Bone marrow (tissue), 2 donors: ENCODE measurements at places on chromosomes 12 and 14.

GRCh38 chr12:120874547-120875245 lies 29.5 kb downstream of the SPPL3 start:
- no peak for DNase-seq

DNA sequence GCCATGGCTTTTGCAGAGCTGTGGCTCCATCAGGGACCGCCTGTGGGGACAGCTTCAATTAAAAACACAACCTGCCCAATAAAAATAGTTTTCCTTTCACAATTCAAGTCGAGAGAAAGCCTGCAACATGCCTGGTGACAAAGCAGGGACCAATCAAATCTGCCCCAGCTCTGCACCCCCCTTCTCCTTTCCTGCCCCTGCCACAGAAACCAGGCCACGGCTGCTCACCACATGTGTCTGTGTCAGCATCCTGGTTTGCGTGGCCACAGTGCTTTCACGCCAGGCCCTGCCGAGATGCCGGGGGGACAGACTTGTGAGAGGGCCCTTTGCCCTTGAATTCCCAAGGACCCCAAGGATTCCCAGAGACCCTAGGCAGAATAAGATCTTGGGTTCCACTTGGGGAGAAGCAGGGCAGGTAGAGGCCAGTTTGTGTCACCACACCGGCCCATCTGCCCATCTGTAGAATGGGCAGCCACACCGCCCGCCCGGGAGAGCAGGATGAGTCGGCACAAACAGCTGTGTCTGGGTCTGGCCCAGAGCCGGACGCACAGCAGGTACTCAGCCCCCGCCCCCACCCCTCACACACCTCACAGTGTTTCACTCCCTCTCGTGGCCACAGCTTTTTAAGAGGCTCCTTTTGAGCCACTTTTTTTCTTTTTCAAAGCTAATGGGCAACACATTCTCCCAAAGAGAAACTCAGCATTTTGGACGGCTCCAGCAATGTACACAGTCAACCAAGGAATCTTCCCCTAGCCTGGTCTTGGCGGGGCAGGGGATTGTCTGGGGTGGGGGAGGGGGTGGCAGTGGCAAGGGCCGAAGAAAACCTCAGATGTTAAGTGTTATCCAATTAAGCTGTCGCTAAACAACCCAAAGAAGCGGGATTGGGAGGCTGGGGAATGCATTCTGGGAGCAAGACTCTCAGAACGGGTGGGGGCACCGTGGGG lies 41.5 kb downstream of the BCL11B start:
- DNase-seq = no peak

- DNase-seq = no peak
Observed at GRCh38 chr12:96171905-96172304, 22.3 kb upstream of the ELK3 start.

DNA sequence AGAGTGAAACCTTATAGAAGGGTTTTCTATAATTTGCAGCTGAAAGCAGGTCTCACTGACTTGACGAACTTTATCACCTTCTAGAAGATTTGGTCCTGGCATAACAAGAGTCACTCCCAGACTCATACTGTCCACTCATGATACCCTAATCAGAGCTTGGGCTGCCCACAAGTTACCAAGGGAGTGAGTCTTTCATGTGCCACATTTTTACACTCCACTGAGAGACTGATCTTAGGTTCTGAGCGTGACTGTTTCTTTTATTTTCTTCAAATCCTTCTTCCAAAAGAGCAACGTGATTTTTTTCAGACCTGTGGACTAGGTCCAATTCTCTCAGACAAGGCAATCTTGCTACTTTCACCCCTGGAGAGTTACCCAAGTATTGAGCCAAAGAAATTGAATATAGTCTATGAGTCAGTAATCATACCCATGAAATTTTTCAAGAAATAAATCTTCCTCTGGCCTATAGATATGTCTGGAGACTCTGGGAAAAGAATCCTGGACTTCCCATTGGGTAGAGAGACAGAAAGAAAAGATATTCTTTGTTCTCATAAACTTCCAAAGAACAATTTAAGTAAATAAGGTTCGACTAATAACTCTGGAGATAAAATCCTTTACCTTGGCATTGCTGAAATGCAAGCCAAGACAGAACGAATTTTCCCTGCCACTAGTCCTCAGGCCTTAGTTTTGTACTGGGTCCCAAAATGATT lies 26.9 kb downstream of the SIX1 start:
- no peak for DNase-seq

DNA sequence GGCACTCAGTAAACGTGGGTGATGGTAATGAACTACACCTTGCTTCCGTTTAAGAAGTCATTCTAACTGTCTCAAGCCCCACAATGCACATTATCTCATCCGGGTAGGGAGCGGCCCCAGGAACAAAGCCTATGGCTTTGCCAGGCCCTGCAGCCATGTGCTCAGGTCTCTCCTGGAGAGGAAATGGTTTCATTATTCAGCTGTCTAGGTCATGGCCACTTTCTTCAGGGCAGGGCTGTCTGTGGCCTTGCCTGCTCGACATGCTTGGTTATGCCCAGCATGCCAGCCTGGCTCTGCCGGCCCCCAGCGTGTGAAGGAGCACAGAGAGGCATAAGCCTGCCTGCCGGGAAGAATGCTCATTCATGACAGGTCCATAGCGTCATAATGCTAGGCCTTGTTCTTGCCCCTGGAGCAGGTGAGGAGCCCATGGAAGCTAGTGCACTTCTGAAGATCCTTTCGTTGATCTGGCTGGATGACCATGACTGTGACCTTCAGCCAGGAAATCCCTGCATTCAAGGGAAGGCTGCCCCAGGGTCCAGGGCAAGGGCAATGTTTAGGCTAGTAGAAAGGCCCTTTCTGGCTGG lies 26.3 kb upstream of the FOS start:
- no peak for DNase-seq

- DNase-seq = no peak
Observed at GRCh38 chr14:98507264-98507663, 764.7 kb downstream of the BCL11B start.

DNA sequence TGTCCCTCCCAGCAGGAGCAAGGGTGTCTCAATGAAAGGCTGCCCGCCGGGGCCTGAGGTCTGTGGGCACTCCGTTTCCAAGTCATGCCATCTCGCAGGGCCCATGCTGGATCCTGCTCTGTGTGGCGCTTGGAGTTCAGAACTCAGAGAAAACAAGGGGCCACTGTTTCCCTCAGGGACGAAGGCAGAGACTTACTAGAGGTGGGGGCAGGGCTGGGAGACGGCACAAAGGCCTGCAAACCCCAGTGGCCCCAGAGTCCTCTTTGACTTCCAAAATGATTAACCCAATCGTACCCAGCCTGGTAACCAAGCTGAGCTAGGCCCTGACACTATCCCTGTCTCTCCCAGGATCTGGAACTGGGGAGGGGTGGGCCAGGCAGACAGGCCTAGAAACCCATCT lies 95.8 kb downstream of the ITPK1 start:
- no peak for DNase-seq

DNA sequence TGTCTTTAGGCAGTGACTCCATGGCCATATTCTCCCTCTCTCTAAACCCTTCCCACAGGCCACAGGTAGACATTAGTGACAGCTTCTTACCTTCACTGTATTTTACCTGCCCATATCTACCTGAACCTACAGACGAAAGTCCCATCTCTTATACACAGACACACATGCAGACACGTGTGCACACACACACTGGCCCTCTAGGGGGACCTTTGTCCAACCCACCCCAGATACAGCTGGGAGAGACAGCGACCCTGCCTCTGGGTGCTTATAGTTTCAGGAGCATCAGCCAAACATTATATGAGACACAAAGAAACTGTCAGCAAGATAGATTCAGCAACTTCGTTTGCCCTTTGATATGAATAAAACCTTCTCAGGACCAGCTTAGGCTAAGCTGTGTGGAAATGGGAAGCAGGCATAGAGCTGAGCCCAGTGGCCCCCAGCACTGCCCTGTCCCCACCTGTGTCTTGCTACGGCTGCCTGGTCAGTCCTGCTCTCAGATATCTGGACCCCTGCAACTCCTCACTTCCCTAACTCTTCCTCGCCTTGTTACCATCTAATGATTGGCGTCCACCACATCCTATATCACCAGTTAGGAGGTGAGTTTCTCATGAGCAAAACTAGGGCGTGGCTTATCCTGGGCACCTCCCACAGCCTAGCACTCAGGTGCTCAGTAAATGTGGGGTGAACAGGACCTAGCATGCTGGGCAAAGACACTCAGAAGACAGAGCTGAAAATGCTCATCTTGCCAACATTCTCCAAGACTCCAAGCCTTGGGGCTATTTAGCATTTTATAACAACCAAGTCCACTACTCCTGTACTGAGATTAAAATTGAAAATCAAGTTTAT lies 12.0 kb upstream of the CD9 start:
- no peak for DNase-seq

- no peak for DNase-seq
Observed at GRCh38 chr14:101239065-101239464, 322.2 kb upstream of the DIO3 start.

DNA sequence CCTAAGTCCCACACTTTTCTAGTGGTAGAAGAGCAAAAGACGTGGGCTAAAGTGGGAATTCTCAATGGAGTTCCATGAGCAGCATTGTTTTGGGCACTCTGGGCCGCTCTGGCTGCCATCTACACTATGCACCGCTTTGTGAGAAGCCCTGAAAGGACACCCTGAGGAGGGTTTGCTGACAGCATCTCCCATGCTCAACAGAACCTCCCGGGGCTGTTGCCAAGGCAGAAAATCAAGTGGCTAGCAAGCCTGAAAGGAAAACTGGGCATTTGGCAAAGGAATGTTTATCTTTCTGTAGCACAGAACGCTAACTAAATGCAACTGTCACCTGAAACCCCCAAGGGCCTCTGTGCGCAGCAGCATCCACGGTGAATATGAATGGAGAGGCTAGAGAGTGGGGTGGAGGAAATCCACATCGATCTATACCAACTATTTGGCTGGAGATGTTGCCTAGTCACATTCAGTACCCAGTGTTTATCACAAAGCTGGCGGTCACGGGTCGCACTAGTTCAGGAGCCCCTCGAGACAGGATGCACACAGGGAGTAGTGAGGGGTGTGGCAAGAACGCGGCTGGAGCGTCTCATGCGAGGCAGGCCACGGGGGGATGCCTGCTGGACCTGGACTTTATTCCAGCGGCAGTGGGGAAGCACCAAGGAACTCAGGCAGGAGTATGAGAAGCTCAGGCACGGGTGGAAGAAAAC lies 14.2 kb downstream of the APPL2 start:
- DNase-seq = no peak

DNA sequence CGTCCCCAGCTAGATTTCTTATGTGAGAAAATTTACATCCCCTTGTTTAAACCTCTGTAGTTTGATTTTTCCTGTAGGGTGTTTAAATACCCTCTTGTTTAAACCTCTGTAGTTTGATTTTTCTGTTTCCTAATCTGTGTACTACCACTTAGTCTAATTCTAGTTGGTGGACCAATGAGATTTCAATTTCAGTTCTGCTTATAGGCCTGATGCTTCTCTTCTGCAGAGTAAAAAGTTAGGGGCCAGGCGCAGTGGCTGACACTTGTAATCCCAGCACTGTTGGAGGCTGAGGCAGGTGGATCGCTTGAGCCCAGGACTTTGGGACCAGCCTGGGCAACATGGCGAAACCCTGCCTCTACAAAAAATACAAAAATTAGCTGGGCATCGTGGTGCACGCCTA lies 11.5 kb downstream of the UBC start:
- DNase-seq = no peak

- no peak for DNase-seq
Observed at GRCh38 chr14:23862513-23862912, 91.1 kb upstream of the DHRS4 start.

DNA sequence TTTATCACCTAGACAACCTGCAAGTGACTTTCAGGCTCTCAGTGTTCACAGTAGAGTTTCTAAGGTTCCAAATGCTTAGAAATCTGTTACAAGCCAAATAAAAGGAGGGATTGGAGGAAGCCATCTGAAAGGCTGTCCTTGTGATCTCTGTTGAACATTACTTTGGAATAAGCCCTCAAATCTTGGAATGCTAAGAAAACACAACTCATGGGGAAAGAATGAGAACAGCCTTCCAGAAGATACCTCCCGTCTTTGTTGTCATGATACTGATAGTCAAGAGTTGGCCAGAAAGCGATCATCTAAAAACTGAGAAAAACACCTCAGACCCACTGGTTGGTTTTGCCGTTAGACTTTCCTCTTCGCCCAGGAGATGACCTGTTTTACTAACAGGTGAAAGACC lies 44.4 kb upstream of the KCNK13 start:
- DNase-seq = no peak

DNA sequence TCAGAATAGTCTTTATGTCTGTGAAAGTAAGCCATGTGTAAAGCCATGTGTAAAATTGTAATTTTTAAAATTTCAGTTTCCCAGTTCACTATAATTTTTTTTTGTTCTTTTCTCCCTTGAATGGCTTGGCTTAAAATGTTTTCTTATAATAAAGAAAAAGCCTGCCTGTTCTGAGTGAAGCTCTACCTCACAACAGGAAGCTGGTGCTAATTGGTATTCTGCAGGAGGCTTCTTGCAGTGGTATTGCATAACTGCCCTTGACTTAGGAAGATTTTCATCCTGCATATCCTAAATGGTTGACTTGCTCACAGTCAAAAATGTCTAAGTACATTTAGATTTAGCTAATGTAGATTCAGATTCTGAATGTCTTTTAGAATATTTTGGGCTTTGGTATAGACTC lies 49.5 kb downstream of the ATP2A2 start:
- DNase-seq = no peak

DNA sequence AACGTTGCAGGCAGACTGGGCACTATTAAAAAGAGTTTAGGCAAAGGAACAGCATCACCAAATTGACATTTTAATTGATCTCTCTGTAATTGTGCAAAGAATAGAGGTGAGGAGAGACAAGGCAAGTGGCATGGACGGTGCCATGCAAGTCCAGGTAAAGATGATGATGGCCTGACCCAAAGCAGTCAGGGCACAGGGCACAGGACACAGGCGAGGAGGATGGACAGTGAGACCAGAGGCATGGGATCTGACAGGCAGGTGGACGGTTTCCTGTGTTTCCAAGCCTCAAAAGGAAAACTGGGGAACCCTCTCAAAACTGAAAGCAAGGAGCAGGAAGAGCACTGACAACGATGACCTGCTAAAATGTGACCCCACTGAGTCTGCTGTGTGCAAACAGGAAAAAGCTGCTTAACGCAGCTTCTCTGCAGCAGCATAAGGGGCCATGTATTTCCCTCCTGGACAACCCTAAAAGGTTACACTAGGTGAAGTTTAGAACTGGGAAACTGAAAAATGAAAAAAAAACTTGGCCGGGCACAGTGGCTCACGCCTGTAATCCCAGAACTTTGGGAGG lies 50.9 kb downstream of the CLIP1 start:
- peak; percentile 36 for DNase-seq

- no peak for DNase-seq
Observed at GRCh38 chr14:100846309-100846859, 20.5 kb downstream of the MEG3 start.

- no peak for DNase-seq
Observed at GRCh38 chr12:39287409-39287808, 155.5 kb downstream of the KIF21A start.

- DNase-seq = no peak
Observed at GRCh38 chr14:104156142-104156541, 17.8 kb downstream of the KIF26A start.

GRCh38 chr14:61573748-61574513 lies 121.4 kb upstream of the HIF1A start:
- DNase-seq = no peak
